NK-92 treated with Interleukin-12 subunit alpha and Interleukin-12 subunit beta, amount 100 ng/mL, for 24 hours (cell line): ENCODE measurements at places on chromosomes 6 and 20.

- DNase-seq, result no peak
Measured at GRCh38 chr6:30840935-30841643, 43.2 kb upstream of the DDR1 start.

DNA sequence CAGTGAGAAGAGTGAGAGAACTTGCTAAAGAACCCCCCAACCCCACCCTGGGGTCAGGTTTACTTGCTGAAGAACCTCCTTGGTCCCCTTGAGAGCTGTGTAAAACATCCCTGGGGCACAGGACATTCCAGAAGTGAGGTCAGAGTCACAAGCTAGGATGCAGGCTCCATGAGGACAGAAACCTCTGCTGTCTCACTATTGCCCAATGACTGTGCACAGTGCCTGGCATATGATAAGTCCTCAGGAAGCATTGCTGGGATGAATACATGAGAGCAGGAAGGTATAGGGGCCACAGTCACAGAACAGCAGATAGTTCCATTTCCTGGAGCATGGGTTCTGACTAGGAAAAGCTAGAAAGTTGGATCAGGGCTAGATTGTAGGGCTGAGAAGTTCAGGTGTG lies 18.4 kb downstream of the NT5E start:
- no peak for DNase-seq

GRCh38 chr20:57280221-57280620 lies 13.8 kb upstream of the BMP7 start:
- DNase-seq, result no peak

- DNase-seq, result no peak
Measured at GRCh38 chr20:46128310-46129151, 10.4 kb downstream of the CD40 start.

DNA sequence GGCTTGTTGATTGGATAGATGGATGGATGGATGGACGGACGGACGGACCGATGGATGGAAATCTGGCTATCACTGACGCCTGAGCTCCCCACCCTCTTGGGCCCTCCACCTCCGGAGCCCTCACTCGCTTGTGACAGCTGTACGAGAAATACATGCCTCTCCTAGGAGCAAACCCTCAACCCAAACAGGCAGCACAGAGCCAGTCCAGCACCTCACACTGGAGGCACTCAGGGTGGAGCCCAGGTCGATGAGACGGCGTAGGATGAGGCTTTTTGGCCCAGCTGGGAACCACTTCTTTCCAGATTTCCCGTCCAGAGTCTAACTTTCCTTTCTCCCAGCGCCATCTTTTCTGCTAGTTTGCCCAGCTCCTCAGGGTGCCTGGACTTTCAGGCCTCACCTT lies 2.7 kb upstream of the LY6G5C start:
- DNase-seq, result no peak

DNA sequence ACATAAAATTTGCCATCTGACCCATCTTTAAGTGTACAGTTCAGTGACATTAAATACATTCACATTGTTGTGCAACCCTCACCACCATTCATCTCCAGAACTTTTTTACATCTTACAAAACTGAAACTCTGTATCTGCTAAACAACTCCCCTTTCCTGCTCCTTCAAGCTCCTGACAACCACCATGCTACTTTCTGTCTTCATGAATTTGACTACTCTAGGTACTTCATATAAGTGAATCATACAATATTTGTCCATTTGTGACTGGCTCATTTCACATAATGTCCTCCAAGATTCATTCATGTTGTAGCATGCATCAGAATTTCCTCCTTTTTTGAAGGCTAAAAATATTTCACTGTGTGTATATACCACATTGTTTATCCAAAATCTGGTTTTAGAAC lies 86.9 kb upstream of the SMLR1 start:
- DNase-seq, result no peak

- DNase-seq, result peak; percentile 77
Measured at GRCh38 chr20:50844430-50845100, 49.7 kb downstream of the BCAS4 start.

DNA sequence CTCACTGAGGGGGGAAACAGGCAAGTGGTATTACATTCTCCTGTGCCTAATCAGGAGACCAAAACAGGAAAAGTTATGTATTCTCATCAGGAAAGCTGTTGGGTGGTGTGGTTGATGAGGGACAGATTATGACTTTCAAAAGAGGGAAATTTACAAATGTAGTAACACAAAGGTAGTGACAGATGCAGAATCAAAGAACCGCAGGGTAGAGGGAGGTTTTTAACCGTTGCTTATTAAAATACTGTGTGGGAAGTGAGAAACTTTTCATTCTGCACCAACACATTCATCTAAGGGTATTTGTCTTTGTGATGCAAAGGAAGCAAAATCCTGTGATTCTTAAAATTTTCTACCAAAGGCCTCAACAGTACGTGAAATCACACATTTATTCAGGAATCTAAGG lies 288.2 kb upstream of the MAN1A1 start:
- no peak for DNase-seq

- no peak for DNase-seq
Measured at GRCh38 chr6:88807622-88808021, 155.8 kb downstream of the RNGTT start.

DNA sequence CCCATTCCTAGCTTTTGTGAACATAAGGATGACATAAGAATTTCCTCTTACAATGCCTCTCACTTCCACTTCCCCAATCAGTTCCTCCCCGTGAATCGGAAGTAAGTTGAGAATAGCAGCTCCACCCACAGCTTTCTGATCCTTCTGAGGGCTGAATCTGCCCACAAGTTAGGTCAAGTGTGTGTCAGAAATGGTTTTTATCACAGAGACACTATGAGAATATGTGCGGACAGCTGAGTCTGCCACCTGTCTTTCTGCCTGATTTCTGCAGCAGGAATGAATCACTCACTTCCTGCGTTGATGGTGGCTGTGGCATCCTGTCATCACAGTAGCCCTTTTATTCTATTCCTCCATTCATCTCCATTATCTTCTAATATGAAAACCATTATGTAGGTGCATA lies 70.2 kb downstream of the RIN2 start:
- DNase-seq, result peak; percentile 45

- DNase-seq, result no peak
Measured at GRCh38 chr6:132571774-132572173, 1.7 kb downstream of the TAAR6 start.

GRCh38 chr6:170172825-170173256 lies 118.0 kb downstream of the DLL1 start:
- DNase-seq, result no peak

- no peak for DNase-seq
Measured at GRCh38 chr6:1952740-1953360, 292.6 kb downstream of the GMDS start.

- DNase-seq, result no peak
Measured at GRCh38 chr20:59020938-59021551, 1.8 kb downstream of the TUBB1 start.
